Cardiac muscle cell (in vitro differentiated cells and primary cell): ENCODE measurements at places on chromosomes 11 and 22. TPM values are rescaled to one million over a fixed set of nuclear protein-coding genes. Genes with fewer than 3 reads are reported as not detected.
A peak's percentile ranks its signal among the peaks of the same experiment; 100 is the strongest.

GRCh38 chr11:19861171-19861570 is 148.5 kb downstream of the NAV2 start:
- peak; percentile 75 for DNase-seq

DNA sequence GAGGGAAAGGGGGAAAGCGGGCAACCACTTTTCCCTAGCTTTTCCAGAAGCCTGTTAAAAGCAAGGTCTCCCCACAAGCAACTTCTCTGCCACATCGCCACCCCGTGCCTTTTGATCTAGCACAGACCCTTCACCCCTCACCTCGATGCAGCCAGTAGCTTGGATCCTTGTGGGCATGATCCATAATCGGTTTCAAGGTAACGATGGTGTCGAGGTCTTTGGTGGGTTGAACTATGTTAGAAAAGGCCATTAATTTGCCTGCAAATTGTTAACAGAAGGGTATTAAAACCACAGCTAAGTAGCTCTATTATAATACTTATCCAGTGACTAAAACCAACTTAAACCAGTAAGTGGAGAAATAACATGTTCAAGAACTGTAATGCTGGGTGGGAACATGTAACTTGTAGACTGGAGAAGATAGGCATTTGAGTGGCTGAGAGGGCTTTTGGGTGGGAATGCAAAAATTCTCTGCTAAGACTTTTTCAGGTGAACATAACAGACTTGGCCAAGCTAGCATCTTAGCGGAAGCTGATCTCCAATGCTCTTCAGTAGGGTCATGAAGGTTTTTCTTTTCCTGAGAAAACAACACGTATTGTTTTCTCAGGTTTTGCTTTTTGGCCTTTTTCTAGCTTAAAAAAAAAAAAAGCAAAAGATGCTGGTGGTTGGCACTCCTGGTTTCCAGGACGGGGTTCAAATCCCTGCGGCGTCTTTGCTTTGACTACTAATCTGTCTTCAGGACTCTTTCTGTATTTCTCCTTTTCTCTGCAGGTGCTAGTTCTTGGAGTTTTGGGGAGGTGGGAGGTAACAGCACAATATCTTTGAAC is 6.8 kb downstream of the MALAT1 start:
- peak; percentile 67 for DNase-seq

DNA sequence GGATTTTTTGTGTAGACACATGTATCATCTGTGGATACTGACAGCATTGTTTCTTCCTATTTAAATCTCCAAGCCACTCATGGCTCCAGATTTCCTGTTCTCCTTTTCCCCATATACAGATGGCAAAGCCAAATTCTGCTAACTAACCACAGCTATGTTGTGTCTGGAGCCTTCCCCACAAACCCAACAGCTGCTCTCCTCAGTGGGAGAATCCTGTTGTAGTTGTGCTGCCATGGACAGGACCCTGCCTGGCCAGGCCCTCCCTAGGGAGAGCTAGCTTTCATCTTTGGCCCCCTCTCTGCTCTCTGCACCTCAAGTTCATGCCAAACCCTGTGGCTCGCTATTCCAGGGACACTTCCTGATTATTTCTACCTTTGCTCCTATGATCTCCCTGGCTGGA is 106.4 kb upstream of the CCDC90B start:
- no peak for DNase-seq

DNA sequence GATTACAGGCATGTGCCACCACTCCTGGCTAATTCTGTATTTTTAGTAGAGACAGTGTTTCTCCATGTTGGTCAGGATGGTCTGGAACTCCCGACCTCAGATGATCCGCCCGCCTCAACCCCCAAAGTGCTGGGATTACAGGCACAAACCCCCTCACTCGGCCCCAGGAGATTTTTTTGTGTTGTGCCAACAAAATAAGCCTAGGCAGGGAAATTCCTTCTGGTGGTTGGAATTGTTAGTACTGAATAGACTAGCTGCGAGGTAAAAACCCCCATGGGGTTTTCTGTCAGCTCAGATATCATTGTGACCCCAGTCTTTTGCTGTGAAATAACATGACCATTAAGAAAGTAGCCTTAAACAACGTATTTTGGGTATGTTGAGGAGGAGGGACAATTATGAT is 144.9 kb downstream of the BCR start:
- no peak for DNase-seq

GRCh38 chr11:62611705-62612365 is 740 bp downstream of the EML3 start:
- DNase-seq, result no peak

GRCh38 chr11:27153136-27153535 is 112.5 kb downstream of the BBOX1 start:
- DNase-seq, result no peak

GRCh38 chr11:99818991-99819390 is 798.2 kb downstream of the CNTN5 start:
- DNase-seq, result no peak

DNA sequence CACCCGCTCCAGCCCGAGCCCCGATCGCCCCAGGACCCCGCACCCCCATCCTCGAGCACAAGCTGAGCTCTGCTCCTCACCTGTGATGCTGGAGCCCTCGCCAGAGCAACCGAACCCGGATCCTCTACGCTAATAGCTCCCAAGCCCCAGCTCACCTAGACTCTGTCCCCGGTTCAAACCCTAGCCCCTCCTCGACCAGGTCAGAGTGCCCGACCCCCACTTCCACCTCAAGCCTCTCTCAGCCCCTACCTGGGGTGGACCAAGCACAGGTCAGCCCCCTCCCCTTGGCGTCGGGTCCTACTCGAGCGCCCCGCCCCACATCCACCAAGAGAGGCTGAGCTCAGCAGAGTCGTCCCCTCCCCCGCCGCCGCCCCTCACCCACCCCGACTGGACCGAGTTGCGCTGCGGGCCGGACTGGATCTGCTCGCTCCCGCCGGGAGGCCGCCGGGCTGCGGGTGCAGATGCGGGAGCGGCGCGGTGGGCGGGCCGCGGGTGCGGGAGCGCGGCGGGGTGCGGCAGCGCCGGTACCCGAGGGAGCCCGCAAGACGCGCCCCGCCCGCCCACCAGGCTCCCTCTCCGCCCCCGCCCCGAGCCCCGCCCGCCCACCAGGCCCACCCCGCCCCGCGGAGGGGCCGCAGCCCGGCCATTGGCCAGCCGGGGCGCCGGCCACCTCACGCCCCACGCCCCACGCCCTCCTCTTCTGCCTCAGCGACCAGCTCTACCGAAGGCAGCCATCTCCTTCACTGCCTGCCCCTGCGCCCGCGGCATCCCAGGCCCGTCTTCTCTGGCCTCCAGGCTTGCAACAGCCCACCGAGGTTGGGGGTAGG is 577 bp upstream of the DKK3 start:
- peak; percentile 71 for DNase-seq

DNA sequence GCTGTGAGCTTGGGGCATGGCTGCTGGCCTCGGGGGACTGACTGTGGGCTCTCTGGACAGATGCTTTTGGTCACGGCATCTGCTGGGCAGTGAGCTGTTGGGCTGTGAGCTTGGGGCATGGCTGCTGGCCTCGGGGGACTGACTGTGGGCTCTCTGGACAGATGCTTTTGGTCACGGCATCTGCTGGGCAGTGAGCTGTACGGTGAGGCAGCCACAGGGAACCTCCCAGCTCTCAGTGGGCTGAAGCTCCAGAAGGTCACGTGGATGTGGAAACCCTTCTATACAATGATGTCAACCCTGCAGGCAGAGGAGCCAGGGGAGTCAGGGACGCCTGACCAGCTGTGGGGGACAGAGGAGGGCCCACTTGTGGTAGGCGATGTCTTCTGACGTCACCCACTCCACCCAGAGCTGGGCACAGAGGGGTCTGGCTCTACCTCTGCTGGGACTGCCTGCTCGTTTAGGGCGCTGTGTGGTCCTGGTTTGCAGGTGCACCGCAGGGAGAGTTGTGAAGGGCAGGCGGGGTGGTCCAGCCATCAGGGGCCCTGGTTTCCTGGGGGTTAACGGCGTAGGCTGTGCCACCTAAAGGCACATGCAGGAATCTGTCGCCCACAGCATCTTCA is 1331.3 kb downstream of the BRD1 start:
- DNase-seq, result no peak

GRCh38 chr11:73866095-73866579 is 10.5 kb downstream of the COA4 start:
- no peak for DNase-seq

- DNase-seq, result peak; percentile 40
Measured at GRCh38 chr11:65891219-65892136, 1.0 kb downstream of the CCDC85B start.

DNA sequence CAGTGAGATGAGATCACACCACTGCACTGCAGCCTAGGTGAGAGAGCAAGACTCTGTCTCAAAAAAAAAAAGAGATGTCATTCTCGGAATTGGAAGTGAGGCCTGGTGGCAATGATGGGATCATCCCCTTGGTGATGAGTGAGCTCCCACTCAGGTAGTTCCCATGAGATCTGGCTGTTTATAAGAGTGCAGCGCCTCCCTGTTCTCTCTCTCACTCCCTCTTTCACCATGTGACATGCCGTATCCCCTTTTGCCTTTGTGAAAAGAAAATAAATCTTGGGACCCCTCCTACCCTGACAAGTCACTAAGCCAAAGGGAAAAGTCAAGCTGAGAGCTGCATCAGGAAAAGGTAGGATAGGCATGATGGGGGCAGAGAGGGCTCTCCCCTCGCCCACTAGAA is 28.8 kb downstream of the ZNF70 start:
- no peak for DNase-seq

GRCh38 chr11:30426781-30427180 is 103.9 kb downstream of the ARL14EP start:
- no peak for DNase-seq

- DNase-seq, result no peak
Measured at GRCh38 chr22:24697172-24697571, 77.3 kb downstream of the PIWIL3 start.

GRCh38 chr11:66971488-66971887 is 3.6 kb upstream of the C11orf86 start:
- no peak for DNase-seq

- no peak for DNase-seq
Measured at GRCh38 chr11:44873537-44873936, 77.1 kb downstream of the TP53I11 start.

DNA sequence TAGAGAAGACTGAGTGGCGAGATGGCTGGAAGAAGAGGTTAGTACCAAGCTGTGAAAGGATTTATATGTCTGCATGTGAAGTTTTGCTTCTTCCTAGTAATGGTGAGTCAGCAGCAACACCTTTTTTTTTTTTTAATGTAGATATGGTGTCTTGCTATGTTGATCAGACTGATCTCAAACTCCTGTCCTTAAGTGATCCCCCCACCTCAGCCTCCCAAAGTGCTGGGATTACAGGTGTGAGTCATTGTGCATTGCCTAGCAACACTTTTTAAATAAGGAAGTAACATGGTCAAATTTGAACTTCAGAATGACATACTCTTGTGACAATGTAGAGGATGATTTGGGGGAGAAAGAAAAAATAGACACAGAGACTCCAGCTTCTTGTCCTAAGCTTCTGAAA is 6.5 kb upstream of the CSTPP1 start:
- peak; percentile 42 for DNase-seq

DNA sequence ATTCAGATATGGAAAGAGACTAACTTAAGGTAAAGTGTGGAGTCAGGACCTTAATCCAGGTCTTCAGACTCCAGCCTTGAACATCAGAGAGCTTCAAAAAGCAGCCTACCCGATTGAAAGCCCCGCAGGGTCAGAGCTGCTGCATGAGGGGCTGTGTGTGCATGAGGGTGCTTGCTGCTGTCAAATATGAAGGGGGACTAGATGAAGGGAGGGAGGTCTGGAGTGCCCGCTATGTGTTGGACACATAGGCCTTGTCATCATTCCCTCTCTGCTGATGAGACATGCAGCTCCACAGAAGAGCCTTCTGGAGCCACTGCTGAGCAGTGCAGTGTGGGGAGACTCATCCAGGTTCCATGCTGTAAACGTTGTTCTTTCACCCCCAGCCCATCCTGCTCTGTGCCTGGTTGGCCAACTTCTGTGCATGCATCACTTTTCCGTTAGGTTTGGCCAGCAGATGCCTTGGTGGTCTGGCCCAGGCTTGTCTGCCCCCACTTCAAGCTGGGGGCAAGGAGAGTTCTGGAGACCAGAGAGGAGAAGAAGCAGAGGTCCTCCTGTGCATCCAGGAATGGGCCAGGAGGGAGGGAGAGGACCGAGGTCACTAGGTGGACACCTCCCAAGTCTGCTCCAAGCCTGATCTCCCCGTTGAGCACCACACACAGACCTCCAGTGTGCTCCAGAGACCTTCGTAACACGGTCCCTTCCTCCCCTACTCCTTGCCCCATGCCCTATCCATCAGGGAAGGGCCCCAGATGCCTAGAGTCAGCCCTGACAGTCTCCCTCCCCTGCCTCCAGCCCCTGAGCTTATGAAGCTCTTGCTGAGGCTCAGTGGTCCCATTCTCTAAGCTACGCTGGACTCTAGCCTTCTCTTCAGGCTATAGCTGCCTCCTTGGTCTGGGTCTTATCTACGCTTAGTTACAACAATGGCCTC is 32.0 kb downstream of the LRRC32 start:
- no peak for DNase-seq

- DNase-seq, result no peak
Measured at GRCh38 chr11:125463590-125464269, 32.3 kb downstream of the FEZ1 start.

GRCh38 chr22:39292031-39292462 is 27.4 kb downstream of the RPL3 start:
- DNase-seq, result no peak

DNA sequence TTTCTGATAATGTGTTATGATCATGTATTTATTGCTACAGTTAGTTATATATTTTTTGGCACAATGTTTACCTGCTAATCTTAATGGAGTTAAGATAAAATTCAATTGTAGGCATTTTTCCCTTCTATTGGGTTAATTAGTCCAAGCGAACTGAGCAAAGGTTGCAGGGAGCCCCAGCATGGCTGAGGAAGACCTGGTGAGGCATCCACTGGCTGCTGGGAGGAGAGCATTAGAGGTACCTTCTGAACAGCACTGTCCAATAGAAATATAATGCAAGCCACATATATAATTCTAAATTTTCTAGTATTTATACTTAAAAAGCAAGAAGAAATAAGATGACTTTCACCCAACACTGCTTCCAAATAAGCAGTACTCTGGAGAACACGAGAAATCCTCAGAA is 689 bp upstream of the TMEM126A start:
- no peak for DNase-seq

DNA sequence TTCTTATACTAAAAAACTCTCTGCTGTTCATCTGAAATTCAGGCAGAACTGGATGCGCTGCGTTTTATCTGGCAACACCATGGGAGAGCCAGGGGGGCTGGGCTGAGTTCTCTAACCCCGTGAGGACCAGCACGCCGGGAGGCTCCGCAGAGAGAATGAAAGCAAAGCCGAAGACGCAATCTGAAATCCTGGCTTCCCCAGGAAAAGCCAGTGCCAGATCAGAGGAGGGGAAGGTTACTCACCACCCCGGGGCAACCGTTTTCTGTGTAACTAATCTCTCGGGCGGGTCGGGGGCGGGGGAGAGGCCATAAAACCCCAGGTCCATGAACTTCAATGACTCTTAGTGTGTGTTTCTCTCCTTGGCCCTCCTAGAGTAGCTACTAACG is 99.4 kb downstream of the SHANK2 start:
- peak; percentile 12 for DNase-seq

RCOR2 gene
- polyA plus RNA-seq, result 34.7 and 41.0 TPM in 2 replicates

MMP12 gene
- polyA plus RNA-seq, result not detected in 2 replicates

CHST1 gene
- polyA plus RNA-seq, result 2.5 and 3.3 TPM in 2 replicates

CECR2 gene
- polyA plus RNA-seq, result 4.6 and 9.7 TPM in 2 replicates

RAG1 gene
- 1.3 TPM in 1 of 2 replicates, not detected in the other for polyA plus RNA-seq

C11orf52 gene
- 7.6 and 8.5 TPM in 2 replicates for polyA plus RNA-seq

LDLRAD3 gene
- polyA plus RNA-seq, result 7.2 and 9.5 TPM in 2 replicates

KRTAP5-9 gene
- polyA plus RNA-seq, result not detected in 2 replicates

UBQLNL gene
- polyA plus RNA-seq, result 2.1 and 2.4 TPM in 2 replicates

SRSF8 gene
- 40.1 and 43.0 TPM in 2 replicates for polyA plus RNA-seq

CNTN5 gene
- polyA plus RNA-seq, result 30.0 and 30.8 TPM in 2 replicates

C11orf65 gene
- polyA plus RNA-seq, result 1.4 and 3.7 TPM in 2 replicates

TPH1 gene
- polyA plus RNA-seq, result 0.12 TPM in 1 of 2 replicates, not detected in the other

NLRP14 gene
- 1.0 and 1.4 TPM in 2 replicates for polyA plus RNA-seq
